ENCODE measurements at places on chromosomes 11 and 22.

DNA sequence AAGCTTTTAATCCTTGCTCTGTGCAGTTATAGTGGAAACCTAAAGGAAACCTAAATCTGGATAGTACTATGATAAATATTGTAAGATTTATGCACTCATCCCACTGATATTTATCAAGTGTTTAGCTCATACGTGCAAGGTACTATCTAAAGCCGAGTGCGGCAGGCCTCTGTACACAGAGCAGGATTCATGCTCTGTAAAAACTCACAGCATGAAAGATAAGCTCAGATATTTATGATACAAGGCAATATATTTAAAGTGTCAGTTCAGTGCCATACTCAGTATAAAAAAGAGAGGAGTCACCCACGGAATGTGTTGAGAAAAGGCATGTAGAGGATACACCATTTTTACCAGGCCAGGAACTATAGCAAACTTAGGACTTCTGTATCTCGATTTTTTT is 66.2 kb downstream of the MAML2 start:
- H3K4me1 ChIP-seq: peaks cover 12% of the 10 kb centered on the region
- H3K4me3 ChIP-seq: no peak overlapping the region
- H3K36me3 ChIP-seq: peaks cover 9% of the 10 kb centered on the region
- H3K27me3 ChIP-seq: no peaks in the 10 kb centered on the region
- peak overlapping the region; percentile 68 for H3K27ac ChIP-seq

DNA sequence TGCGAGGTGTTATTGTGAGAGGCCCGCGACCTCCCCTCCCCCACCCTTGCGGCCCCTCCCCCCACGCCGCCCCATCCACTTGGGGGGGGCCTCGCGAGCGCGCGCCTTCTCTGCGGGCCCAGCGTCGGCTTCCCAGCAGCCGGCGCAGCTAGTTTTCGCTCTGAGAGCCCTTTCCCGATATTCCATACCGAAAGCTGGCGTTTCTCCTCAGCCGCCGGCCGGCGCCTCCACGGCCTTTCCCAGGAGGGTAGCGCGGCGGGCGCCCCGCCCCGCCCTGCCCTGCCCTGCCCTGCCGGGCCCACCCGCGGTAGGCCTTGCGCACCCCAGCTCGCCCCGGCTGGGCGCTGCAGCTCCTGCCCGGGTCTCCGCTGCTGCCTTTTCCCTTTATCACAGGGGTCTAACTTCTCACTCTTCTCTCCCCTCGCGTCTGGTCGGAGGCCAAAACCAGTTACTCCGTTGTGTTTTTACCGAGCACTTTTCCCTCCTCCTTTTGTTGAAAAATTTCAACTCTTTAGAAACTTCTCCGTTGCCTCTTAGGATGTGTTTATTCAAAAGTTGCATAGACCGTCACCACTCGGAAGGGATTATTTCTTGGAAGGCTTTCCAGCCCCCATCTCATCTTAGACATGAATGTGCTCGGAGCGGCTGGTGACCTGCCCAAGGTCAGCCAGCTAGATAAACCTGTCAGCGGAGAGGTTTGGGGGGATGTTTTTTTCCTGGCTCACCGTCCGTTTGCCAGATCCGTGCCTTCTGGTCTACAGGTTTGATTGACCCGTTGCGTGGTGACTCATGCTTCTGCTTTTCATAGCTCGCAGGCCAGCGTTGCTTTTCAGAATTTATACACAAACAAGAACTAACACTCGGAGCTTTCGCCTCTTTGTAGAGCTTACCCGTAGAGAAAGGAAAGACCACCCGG is 648 bp downstream of the PAFAH1B2 start:
- peak overlapping the region; percentile 91 for H3K27ac ChIP-seq
- no peaks in the 10 kb centered on the region for H3K27me3 ChIP-seq
- peak; percentile 89 for DNase-seq
- peaks cover 13% of the 10 kb centered on the region for H3K36me3 ChIP-seq

DNA sequence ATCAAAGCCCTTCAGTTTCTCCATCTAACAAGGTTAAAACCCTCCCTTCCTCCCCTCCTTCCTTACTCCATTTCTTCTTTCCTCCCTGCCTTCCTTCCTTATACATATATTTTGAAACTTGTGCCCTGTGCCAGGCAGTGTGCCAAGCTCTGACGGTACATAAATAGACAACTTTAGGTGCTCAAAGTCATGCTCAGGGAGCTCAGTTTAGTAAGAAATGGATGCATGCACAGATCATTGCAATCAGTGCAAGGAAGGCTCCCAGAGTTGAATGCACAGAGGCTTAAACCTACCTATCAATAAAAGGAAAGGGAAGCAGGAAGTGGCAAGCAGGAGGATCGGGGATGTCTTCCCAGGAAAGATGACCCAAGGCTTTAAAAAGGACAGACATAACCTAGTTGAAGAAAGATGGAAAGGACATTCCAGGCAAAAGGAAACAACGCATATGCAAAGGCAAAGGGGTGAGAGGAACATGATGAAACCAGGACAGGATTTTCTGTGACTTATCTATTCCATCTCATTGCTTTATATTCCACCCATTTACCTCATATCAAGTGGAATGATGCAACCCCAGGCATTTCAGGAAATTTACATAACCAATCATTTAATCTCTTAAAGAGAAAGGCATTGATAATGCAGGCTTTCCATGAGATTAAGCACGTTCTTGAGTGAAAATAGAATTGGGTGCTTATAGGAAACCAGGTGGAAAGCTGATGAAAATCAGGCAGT is 13.2 kb downstream of the FZD4 start:
- no peaks in the 10 kb centered on the region for H3K27me3 ChIP-seq
- no peak overlapping the region for H3K27ac ChIP-seq
- H3K36me3 ChIP-seq: peaks cover 2% of the 10 kb centered on the region

DNA sequence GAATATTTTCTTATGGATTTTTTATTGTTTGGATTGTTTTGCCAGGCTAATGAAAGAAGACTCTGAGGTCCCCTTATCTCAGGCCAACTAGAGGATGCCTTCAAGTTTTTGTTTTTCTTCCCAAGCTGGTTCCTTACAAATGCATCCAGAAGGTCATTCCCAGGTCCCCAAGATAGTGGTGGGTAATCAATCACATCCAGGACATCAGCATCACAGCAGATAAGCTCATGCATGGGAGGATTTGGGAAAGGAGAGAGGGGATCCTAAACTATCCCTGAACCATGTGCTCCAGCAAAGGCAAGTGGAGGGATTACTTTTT is 20.7 kb downstream of the FZD4 start:
- no peak overlapping the region for H3K4me3 ChIP-seq
- DNase-seq: no peak
- H3K27me3 ChIP-seq: no peaks in the 10 kb centered on the region
- no peak overlapping the region for H3K27ac ChIP-seq

- H3K27me3 ChIP-seq: no peaks in the 10 kb centered on the region
- no peak for DNase-seq
- H3K36me3 ChIP-seq: no peaks in the 10 kb centered on the region
- no peaks in the 10 kb centered on the region for H3K4me1 ChIP-seq
- H3K27ac ChIP-seq: no peak overlapping the region
- no peak overlapping the region for H3K4me3 ChIP-seq
These were observed 88.5 kb upstream of the ANO3 start for GRCh38 chr11:26243426-26243825.

- H3K4me3 ChIP-seq: no peak overlapping the region
- H3K4me1 ChIP-seq: peaks cover 36% of the 10 kb centered on the region
- no peak overlapping the region for H3K27ac ChIP-seq
- peak; percentile 71 for DNase-seq
These were observed 12.0 kb downstream of the RELA start for GRCh38 chr11:65650547-65651338.

GRCh38 chr11:8040921-8041285 is 40.1 kb upstream of the TUB start:
- no peaks in the 10 kb centered on the region for H3K4me1 ChIP-seq
- no peak for DNase-seq
- H3K4me3 ChIP-seq: no peak overlapping the region
- H3K36me3 ChIP-seq: no peaks in the 10 kb centered on the region
- H3K27ac ChIP-seq: no peak overlapping the region
- H3K27me3 ChIP-seq: no peaks in the 10 kb centered on the region

- H3K36me3 ChIP-seq: no peaks in the 10 kb centered on the region
- DNase-seq: no peak
- H3K27ac ChIP-seq: no peak overlapping the region
- no peaks in the 10 kb centered on the region for H3K4me1 ChIP-seq
- no peaks in the 10 kb centered on the region for H3K27me3 ChIP-seq
These were observed 316.6 kb upstream of the NCAM1 start for GRCh38 chr11:112644410-112645131.

GRCh38 chr22:42366806-42367581 is 65.2 kb downstream of the NFAM1 start:
- H3K4me1 ChIP-seq: peaks cover 12% of the 10 kb centered on the region
- H3K36me3 ChIP-seq: no peaks in the 10 kb centered on the region
- no peak overlapping the region for H3K4me3 ChIP-seq
- H3K27ac ChIP-seq: no peak overlapping the region
- no peak for DNase-seq

GRCh38 chr11:134398644-134399292 is 13.3 kb downstream of the B3GAT1 start:
- H3K4me1 ChIP-seq: no peaks in the 10 kb centered on the region
- no peak overlapping the region for H3K4me3 ChIP-seq
- DNase-seq: no peak
- no peaks in the 10 kb centered on the region for H3K36me3 ChIP-seq

DNA sequence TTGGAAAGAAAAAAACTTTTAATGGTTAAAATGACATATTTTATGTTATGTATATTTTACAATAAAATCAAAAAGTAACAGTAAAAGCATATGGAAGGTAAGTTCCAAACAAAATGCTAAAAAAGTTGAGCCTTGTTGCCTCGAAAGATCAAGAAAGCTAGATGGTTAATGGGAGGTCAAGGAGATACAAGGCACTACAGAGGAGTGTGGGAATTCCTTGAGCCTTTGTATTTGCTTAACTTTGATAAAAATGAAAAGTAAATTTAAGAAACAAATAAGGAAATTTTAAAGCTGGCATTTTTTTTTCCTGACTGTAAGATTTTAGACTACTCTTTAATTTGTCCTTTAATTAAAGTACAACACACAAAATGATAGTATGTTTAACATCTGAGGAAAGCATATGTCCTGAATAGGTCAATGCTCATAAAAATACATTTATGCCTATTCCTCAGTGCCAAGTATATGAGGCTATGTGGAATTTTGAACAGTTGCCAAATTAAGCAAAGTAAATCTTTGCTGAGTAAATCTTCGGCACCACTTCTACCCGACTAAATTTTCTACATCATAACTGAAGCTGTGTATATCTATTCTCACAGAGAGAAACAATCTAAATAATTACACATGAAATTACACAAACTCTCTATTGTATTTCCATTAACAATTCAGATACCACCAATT is 108.8 kb downstream of the TTC28 start:
- no peak for DNase-seq
- no peaks in the 10 kb centered on the region for H3K4me1 ChIP-seq
- H3K27me3 ChIP-seq: no peaks in the 10 kb centered on the region

- no peak overlapping the region for H3K4me3 ChIP-seq
- H3K4me1 ChIP-seq: no peaks in the 10 kb centered on the region
- no peak overlapping the region for H3K27ac ChIP-seq
- H3K36me3 ChIP-seq: no peaks in the 10 kb centered on the region
- H3K27me3 ChIP-seq: no peaks in the 10 kb centered on the region
These were observed 460.9 kb upstream of the LRRC4C start for GRCh38 chr11:41920374-41920773.

- peaks cover 9% of the 10 kb centered on the region for H3K4me1 ChIP-seq
- no peaks in the 10 kb centered on the region for H3K27me3 ChIP-seq
- peak; percentile 56 for DNase-seq
These were observed 2.4 kb downstream of the SIDT2 start for GRCh38 chr11:117180661-117181585.

DNA sequence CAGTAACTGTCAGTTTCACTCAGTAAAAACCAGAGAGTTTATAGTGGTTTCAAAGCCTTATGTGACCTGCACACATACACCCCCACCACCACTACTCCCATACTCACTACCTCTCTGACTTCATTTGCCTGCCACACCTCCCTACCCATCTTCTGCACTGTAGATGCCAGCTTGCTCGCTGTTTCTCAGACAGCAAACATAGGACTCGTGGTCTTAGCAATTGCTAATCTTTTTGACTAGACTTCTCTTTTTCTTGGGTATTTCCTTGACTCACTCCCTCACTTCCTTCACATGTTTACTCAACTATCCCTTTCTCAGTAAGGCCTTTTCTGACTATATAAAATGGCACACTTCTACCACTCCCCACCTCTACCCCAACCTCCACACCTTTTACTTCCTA is 27.8 kb downstream of the CEP295 start:
- H3K27ac ChIP-seq: no peak overlapping the region
- DNase-seq: no peak
- no peaks in the 10 kb centered on the region for H3K27me3 ChIP-seq
- H3K4me3 ChIP-seq: no peak overlapping the region
- no peaks in the 10 kb centered on the region for H3K4me1 ChIP-seq

DNA sequence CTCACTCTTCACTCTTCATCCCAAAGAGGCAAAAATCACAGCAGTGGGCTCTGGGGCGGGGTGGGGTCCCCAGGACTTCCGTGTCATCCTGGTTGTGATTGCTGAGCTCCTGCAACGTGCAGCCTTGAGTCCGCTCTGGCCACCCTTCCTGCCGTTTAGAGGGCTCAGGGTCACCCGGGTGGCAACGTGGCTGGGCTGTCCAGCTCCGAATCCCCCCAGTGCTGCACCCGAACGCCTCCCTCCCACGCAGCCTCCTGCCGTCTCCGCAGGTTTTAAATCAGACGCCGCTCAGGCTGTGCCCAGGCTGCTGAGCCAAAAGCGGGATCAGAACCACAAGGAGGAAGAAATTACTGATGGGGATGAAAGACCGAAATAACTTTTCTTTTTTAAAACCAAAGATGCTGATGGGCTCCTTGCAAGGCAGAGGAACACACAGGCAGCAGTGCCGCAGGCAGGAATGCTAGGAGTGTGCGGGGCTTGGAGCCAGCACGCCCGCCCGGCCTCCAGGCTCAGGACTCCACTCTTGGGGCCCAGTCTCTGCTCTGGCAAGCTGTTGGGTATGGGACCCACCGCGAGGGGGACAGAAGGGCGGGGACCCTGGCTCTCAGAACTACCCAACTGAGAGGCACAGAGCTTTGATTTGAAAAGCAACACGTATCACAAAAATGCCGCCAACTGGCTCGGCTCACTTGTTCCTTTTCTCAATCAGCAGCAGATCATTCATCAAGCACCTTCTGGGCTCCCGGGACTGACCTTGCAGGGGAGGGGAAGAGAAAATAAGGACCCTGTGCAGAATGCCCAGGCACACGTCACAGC is 313.0 kb downstream of the CTTN start:
- no peak overlapping the region for H3K4me3 ChIP-seq
- no peaks in the 10 kb centered on the region for H3K36me3 ChIP-seq
- peaks cover 15% of the 10 kb centered on the region for H3K4me1 ChIP-seq
- no peak for DNase-seq

- no peaks in the 10 kb centered on the region for H3K27me3 ChIP-seq
- peaks cover 8% of the 10 kb centered on the region for H3K4me1 ChIP-seq
- H3K36me3 ChIP-seq: peaks cover 29% of the 10 kb centered on the region
- H3K4me3 ChIP-seq: peak overlapping the region; percentile 77
- H3K27ac ChIP-seq: peak overlapping the region; percentile 0
These were observed 802 bp downstream of the ATG2A start for GRCh38 chr11:64916040-64916774.

- no peak overlapping the region for H3K4me3 ChIP-seq
- H3K27me3 ChIP-seq: no peaks in the 10 kb centered on the region
- H3K4me1 ChIP-seq: peaks cover 4% of the 10 kb centered on the region
- DNase-seq: no peak
These were observed 5.2 kb downstream of the TP53AIP1 start for GRCh38 chr11:128937480-128937879.

- peaks cover 4% of the 10 kb centered on the region for H3K27me3 ChIP-seq
- no peaks in the 10 kb centered on the region for H3K4me1 ChIP-seq
- H3K36me3 ChIP-seq: no peaks in the 10 kb centered on the region
These were observed 25.6 kb upstream of the PKNOX2 start for GRCh38 chr11:125138966-125139365.

Measured in trophoblast cell (in vitro differentiated cells and primary cell).